Stimulated activated CD8-positive, alpha-beta memory T cell treated with anti-CD3 and anti-CD28 coated beads, Interleukin-7, amount 100 ng/mL, for 4 hours (primary cell): ENCODE measurements at places on chromosomes 4 and X.

DNA sequence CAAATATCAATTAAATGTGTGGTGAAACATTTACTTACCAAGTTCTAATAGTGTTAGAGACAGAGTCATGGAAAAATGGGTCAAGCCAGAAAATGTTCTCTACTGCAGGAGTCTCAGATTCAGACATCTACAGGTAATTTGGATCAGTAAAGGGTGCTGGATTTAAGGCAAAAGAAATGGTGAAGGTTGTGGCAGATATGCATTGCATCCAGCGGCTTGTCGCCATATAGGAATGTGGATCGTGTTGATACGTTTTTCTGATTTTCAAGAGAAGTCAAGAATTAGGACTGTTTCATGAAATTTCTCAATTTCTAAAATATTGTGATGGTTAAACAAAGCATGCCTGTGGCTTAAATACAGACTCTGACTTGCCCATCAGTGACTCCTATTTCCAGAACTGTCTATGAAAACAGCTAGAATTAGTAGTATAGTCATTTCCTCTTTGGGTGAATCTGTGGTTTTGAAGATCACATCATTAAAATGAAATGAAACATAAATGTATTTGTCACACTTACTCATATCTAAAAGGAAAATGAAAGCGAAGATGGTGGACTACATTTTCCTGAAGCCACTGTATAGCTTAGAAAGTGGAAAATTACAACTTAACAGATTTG lies 110.1 kb upstream of the VEGFC start:
- DNase-seq = no peak

GRCh38 chrX:150975655-150976390 lies 7.3 kb upstream of the HMGB3 start:
- no peak for DNase-seq

DNA sequence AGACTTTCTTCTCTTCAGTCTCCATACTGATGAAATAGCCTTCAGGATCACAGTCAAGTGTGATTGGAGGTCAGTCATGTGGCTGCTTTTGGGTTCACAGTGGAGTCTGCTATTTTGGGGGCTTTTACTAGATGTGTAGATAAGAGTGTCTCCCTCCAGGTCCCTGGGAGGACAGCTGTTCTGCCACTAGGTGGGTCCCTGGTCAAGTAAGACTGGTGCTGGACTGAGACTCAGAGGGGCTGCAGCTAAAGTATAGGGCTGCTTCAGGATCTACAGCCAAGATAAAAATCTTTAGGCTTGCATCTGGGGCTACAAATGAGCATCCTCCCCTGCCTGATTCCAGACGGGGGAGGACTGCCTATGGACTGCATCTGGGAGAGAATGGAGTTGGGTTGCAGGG lies 200.7 kb upstream of the ANKRD50 start:
- DNase-seq = no peak

- no peak for DNase-seq
Observed at GRCh38 chrX:15204130-15204751, 65.6 kb downstream of the ASB9 start.

GRCh38 chr4:7831330-7831729 lies 108.3 kb downstream of the AFAP1 start:
- DNase-seq = no peak

DNA sequence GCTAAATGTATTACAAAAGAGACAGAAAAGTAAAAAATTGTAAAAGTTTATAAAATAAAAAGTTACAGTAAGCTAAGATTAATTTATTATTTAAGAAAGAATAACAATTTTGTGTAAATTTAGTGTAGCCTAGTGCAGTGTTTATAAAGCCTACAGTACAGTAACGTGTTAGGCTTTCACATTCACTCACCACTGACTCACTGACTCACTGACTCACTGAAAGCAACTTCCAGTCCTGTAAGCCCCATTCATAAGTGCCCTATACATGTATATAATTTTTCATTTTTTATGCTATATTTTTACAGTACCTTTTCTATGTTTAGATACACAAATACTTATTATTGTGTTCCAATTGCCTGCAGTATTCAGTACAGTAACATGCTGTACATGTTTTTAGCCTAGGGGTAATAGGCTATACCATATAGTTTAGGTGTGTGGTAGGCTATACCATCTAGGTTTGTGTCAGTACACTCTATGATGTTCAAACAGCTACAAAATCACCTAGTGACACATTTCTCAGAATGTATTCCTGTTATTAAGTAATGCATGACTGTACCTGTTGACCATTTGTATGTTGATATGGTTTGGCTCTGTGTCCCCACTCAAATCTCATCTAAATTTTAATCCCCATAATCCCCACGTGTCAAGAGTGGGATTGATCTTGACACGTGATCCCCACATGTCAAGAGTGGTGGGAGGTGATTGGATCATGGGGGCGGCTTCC lies 57.9 kb downstream of the CFAP299 start:
- DNase-seq = no peak

GRCh38 chr4:8323947-8324555 lies 54.5 kb downstream of the HTRA3 start:
- no peak for DNase-seq

DNA sequence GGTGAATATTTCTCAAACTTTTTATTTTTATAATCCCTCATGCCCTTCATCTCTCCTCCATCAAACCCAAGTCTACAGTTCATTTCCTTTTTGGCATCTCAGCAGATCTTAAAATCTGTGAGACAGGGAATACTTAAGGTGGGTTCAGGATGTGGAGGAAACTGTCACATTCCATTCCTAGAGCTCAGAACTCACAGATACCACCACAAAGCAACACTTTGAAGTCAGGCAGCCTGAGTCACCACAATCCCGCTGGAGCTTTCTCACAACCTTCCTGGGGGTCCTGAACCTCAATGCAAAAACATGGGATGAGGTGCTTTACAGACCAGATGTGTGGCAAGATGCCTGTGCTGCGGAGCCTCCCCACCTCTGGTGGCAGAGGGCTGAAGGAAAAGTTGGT lies 63.2 kb downstream of the HHIP start:
- no peak for DNase-seq

DNA sequence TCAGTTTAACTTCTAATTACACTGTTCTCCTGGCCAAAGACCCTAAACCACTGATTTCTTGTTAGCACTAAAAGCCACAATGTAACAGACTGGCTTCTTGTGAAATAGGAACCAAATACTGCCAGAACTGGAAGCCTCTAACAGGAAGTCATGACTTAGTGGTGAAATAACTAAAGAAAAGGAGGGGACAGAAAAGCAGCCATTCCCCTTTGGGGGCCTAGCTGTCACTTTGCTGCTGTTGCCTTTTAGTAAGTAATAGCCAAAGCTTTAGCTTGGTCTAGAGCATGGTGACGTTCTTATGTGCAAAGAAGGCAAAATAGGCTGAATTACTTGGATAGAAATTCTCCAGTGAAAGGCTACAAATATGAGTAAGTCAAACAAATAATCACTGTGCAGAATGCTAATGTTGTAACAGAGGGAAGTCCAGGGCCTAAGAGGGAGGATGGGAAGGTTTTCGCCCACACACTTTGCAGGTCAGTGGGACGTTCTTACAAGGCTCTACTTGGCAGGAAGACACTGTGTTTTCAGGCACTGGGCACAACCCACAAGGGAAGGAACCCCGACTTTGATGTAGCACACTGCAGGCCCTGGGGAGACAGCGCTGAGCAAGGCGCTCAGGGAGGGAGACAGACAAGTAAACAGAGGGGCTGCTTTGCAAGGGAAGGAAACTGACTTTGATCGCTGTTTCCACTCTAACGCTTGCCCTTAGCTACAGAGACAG lies 16.7 kb downstream of the GAB3 start:
- DNase-seq = no peak

GRCh38 chr4:81527115-81527514 lies 55.4 kb upstream of the RASGEF1B start:
- no peak for DNase-seq
